Colonic mucosa (tissue), 4 donors: ENCODE measurements at places on chromosomes 16 and 17. TPM values are rescaled to one million over a fixed set of nuclear protein-coding genes. Genes with fewer than 3 reads are reported as not detected.

DNA sequence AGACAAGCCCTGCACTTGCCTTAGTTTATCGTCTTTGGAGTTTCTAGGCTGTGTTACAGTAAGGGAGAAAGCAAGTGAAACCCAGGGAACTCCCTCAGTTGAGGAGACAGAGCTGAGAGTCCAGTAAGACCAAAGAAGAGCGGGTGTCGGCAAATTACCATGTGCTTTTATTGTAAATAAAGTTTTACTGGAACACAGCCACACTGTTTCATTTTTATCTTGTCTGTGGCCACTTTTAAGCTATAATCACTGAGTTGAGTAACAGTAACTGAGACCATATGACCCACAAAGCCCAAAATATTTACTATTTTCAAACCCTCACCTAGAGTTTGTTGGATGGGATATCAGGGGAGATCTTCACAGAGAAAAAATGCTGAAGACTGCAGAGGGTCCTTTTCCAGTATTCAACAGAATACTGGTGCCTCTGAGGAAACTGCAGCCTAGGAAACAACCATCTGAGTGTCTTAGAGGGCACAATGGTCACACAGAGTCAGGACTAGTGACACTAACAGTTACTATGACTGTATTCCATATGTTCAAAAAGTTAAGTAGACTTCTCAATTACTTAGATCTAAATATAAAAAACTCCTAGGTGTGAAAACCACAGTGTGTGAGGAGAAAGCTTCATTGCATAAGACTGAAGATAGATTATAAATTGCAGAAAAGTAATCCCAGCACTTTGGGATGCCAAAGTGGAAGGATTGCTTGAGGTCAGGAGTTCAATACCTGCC is 351.1 kb upstream of the TBX2 start:
- H3K27ac ChIP-seq, result no peak overlapping the region
- no peak for DNase-seq
- H3K4me3 ChIP-seq, result no peak overlapping the region
- H3K36me3 ChIP-seq, result no peaks in the 10 kb centered on the region

- no peak overlapping the region for H3K4me3 ChIP-seq
- H3K36me3 ChIP-seq, result no peaks in the 10 kb centered on the region
- no peak for DNase-seq
- H3K27ac ChIP-seq, result peak overlapping the region; percentile 17
- H3K27me3 ChIP-seq, result no peaks in the 10 kb centered on the region
- no peaks in the 10 kb centered on the region for H3K4me1 ChIP-seq
Observed at GRCh38 chr17:4520060-4520893, 21.6 kb downstream of the SPNS2 start.

GRCh38 chr16:74455213-74455612 is 33.9 kb upstream of the CLEC18B start:
- peaks cover 16% of the 10 kb centered on the region for H3K36me3 ChIP-seq
- no peak for DNase-seq
- no peaks in the 10 kb centered on the region for H3K27me3 ChIP-seq
- H3K27ac ChIP-seq, result no peak overlapping the region

GRCh38 chr17:5297245-5297644 is 15.2 kb downstream of the RABEP1 start:
- H3K4me1 ChIP-seq, result no peaks in the 10 kb centered on the region
- H3K27me3 ChIP-seq, result no peaks in the 10 kb centered on the region
- H3K4me3 ChIP-seq, result no peak overlapping the region
- no peak for DNase-seq
- H3K27ac ChIP-seq, result no peak overlapping the region

DNA sequence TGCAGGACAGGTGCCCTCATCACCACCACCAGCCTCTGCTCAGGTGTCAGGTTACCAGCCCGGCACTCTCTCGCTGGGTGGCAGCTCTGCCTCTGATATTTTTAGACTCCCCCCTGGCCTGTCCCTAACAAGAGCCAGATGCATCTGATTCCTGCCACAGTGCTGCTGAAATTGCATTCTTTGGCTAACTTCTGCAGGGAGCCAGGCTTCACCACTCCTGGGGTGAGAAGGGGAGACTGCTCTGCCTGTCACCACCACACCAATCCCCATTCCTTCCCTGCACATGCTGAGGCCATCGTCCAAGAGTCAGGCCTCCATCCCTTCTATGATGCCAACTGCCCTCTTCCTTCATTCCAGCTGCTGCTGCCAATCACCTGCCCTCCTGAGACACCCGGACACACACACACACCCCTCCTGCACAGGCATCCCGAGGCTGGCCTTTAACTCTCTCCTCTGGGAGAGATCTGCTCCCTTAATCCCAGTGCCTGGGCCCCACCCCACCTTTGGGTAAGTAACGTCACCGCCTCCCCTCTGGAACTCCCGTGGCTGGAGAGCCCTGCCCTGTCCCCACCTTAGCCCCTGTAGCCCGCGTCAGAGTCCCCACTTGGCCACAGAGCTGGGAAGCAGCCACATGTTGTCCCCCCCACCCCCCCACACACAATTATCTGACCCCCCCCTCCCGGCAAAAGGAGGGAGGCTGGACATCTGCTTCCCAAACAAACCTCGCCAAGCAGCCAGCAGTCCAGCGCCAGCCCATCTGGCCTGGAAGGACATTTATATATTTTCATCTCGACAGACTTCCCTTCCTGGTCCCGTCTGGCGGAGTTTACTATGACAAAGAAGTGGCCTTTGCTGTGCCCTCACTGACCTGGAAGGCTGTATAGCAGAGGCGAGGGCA is 2.8 kb downstream of the EMP2 start:
- peak overlapping the region; percentile 95 for H3K27ac ChIP-seq
- no peaks in the 10 kb centered on the region for H3K27me3 ChIP-seq
- H3K4me1 ChIP-seq, result no peaks in the 10 kb centered on the region

- no peaks in the 10 kb centered on the region for H3K36me3 ChIP-seq
- no peaks in the 10 kb centered on the region for H3K4me1 ChIP-seq
- H3K4me3 ChIP-seq, result peak overlapping the region; percentile 7
- no peaks in the 10 kb centered on the region for H3K27me3 ChIP-seq
Observed at GRCh38 chr17:67441052-67441895, 64.2 kb downstream of the PITPNC1 start.

- H3K27ac ChIP-seq, result no peak overlapping the region
- no peaks in the 10 kb centered on the region for H3K36me3 ChIP-seq
- H3K4me3 ChIP-seq, result no peak overlapping the region
- no peaks in the 10 kb centered on the region for H3K4me1 ChIP-seq
Observed at GRCh38 chr17:32099686-32100085, 42.6 kb upstream of the RHOT1 start.

- no peaks in the 10 kb centered on the region for H3K36me3 ChIP-seq
- no peaks in the 10 kb centered on the region for H3K27me3 ChIP-seq
- H3K4me3 ChIP-seq, result no peak overlapping the region
- no peaks in the 10 kb centered on the region for H3K4me1 ChIP-seq
Observed at GRCh38 chr16:65274566-65274965, 152.7 kb upstream of the CDH11 start.

DNA sequence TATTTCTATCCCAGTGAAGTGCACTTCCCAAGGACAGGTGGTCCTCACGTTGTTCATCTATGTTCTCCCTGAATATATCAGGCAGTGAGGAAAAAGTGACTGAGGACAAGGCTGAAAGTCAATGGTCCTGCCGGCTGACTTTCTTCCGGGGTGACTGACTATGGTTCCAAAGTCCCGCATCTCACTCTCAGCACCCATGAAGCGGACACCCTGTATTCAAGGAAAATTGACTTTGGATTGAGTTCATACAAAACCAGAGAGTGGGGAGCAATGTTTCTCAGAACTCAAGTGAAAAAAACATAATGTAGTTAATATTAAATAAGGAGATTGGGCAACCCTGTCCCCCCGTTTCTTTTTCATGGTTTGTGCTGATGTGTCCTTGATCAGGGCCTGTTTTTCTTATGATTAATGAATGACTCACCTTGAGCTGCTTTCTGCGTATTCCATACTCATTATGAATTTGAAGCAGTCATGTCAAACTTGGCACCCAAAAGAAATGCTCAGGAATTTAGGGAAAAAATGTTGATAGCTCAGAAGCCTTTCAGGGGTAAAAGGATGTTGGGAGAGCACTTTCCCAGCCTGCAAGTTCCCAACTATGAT is 184.0 kb downstream of the CYLD start:
- no peaks in the 10 kb centered on the region for H3K36me3 ChIP-seq
- no peaks in the 10 kb centered on the region for H3K27me3 ChIP-seq

GRCh38 chr16:28985211-28986041 is 574 bp downstream of the LAT start:
- H3K36me3 ChIP-seq, result no peaks in the 10 kb centered on the region
- H3K27ac ChIP-seq, result peak overlapping the region; percentile 17
- peak overlapping the region; percentile 15 for H3K4me3 ChIP-seq
- no peak for DNase-seq
- no peaks in the 10 kb centered on the region for H3K4me1 ChIP-seq

DNA sequence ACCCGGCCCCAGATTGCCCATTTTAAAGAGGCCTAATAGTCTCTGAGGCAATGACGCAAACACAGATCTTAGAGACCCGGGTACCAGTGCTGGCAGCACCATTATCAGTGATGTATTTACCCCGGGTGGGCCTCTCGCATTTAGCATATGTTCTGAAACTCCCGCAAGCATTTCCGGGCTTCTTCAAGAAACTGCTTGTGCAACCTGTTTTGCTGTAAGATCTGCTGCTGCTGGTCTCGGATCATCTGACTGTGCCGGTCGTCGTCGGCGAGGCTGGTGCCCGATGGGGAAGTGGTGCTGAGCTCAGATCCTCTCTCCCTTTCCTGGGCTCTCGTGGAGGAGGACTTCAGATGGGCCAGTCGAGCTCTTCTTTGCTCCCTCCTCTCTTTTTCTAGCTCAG is 12.5 kb downstream of the CEP295NL start:
- H3K36me3 ChIP-seq, result no peaks in the 10 kb centered on the region
- peaks cover 3% of the 10 kb centered on the region for H3K4me1 ChIP-seq
- no peaks in the 10 kb centered on the region for H3K27me3 ChIP-seq
- H3K27ac ChIP-seq, result peak overlapping the region; percentile 4
- H3K4me3 ChIP-seq, result no peak overlapping the region
- peak; percentile 44 for DNase-seq

DNA sequence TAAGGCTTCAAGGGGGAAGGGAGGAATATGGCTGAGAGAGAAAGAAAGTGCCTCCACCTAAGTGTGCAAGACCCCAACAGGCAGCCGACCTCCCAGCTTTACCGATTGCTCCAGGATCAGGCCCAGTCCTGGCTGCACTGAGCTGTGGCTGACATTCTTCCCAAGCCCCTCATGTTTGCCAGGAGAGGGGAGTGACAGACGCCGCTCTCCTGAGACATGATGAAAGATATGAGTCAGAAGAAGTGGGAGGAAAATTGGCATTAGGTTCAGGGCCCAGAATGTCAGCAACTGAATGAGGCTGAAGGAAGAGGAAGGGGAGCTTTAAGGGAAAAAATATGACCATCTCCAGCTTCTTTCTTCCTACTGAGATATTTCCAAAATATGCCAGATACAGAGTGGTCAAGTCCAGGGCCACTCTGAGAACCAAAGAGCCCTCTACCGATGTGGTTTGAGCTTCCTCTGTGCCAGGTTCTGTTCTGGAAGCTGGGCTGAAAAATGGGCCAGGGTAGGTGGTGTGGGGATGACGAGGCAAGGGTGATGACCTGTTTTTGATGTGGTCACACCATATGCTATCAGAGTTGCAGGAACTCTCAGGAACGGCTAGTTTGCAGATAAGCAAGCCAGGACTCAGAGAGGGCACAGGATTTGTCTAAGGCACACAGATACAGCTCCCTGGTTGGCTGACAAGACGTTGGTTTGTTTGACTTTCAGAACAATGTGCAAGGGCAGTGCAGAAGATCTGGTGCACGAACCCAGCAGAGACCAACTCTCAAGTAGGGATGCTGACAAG is 176.7 kb downstream of the SOX9 start:
- no peak overlapping the region for H3K4me3 ChIP-seq
- no peak overlapping the region for H3K27ac ChIP-seq
- H3K4me1 ChIP-seq, result no peaks in the 10 kb centered on the region
- no peaks in the 10 kb centered on the region for H3K27me3 ChIP-seq

DNA sequence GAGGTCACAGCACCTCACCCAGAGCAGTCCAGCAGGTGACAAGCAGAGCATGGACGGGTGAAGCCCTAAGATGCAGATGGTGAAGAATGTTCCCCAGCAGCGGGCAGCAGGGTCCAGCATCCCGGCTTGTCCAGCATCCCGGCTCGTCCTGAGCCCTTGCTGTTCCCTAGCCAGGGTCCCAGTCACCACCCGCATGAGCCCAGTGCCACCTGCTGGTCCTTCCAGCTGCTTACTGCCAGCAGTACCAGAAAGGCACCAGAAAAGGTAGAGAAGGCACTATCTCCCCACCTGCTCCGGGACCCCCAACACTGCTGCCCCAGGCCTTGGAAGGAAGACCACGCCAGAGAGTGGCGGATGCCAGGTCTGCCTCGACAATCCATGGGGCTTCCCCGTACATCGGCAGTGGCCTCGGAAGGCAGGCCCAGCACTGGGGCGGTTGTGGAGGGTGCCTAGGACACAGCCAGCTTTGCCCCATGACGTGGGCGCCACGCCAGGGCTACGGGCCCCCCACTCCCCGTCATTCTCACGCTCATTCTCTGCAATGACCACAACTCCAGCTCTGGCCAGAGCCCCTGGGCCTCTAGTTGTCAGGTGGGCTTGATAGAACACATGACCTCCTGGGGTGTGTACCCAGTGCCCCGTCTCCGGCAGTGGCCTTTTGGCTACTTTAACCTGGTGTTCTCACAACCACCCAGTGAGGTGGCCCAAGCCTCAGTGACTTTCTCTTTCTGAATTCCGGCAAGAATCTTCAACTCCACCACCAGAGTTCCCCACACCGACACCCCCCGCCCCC is 1.4 kb downstream of the CENPX start:
- H3K36me3 ChIP-seq, result no peaks in the 10 kb centered on the region
- no peaks in the 10 kb centered on the region for H3K27me3 ChIP-seq
- H3K4me3 ChIP-seq, result peak overlapping the region; percentile 77
- H3K4me1 ChIP-seq, result peaks cover 17% of the 10 kb centered on the region
- DNase-seq, result peak; percentile 78

DNA sequence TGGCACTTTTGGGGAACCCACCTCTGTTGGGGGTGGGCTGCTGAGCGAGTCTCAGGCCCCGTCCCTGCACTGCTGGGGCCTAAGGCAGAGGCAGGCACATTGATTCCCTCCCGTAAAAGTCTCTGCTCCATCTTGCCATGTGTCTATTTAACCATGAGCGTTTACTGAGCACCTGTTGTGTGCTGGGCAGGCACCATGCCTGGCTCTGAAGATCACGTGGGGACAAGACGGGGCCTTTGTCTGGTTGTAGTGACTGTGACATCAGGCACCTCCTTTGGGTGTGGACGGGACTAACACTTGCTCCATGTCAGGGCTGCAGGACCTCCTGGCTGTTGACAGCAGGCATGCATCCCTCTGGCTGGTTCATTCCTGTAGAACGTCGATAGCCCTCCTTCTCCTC is 204.7 kb upstream of the CIBAR2 start:
- H3K4me1 ChIP-seq, result no peaks in the 10 kb centered on the region
- no peak overlapping the region for H3K4me3 ChIP-seq
- no peak for DNase-seq

The CCDC200 gene
- total RNA-seq, result not detected

The CREBBP gene
- 42.0 TPM for total RNA-seq

The USB1 gene
- 49.8 TPM for total RNA-seq

The C17orf67 gene
- 1.7 TPM for total RNA-seq

The SMTNL2 gene
- 0.27 TPM for total RNA-seq

The TMEM235 gene
- not detected for total RNA-seq

The FAM171A2 gene
- 0.72 TPM for total RNA-seq

The ABCA9 gene
- 0.54 TPM for total RNA-seq

The TEDC2 gene
- 2.4 TPM for total RNA-seq

The CSHL1 gene
- not detected for total RNA-seq
